D721Med (cell line): ENCODE measurements at places on chromosomes 7 and 10.
A peak's percentile ranks its signal among the peaks of the same experiment; 100 is the strongest.

- DNase-seq: no peak
These were observed 7.4 kb downstream of the CREB5 start for GRCh38 chr7:28419716-28420115.

- no peak for DNase-seq
These were observed 253.6 kb downstream of the WDR37 start for GRCh38 chr10:1309617-1310270.

- DNase-seq: no peak
These were observed 20.0 kb downstream of the THNSL1 start for GRCh38 chr10:25036381-25036780.

DNA sequence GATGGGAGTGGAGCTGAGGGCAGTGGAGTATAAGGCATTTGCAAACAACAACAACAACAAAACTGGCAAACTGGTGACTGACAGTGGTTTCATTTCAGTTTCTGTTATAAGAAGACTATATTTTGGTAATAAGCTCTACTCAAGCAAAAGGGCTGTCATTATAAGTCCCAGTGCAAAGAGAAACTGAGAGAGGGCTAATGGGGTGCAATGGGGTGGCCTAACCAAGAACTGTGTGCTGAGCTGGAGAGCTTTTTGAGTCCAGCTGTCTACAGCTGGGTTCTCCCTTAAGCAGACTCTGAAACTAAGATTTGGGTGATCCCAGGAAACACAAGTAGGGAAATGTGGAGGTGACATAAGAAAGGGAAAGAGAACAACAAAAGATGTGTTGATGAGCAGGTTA, 439.3 kb downstream of the ADRA2A start:
- DNase-seq: no peak

GRCh38 chr7:85230623-85231022, 43.8 kb upstream of the SEMA3D start:
- DNase-seq: no peak

- DNase-seq: no peak
These were observed 62.8 kb downstream of the CXCL12 start for GRCh38 chr10:44322137-44322536.

DNA sequence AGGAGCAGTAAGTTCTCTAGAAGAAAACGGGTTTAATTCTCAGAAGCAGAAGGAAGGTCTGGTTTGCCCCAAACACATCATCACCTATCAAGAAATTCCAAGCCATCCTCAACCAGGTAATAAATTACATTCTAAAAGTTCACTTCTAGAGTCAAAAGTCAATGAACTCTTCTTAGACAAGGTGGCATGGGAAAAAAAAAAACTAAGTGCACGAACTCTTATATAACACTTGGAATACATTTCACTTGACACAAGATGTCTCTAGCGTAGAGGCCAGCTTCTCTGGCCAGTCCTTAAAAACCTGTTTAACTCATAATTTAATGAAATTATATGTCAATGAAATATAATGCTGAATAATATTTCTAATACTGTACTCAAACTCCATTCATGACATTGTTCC, 172.1 kb upstream of the ASAH2 start:
- no peak for DNase-seq

DNA sequence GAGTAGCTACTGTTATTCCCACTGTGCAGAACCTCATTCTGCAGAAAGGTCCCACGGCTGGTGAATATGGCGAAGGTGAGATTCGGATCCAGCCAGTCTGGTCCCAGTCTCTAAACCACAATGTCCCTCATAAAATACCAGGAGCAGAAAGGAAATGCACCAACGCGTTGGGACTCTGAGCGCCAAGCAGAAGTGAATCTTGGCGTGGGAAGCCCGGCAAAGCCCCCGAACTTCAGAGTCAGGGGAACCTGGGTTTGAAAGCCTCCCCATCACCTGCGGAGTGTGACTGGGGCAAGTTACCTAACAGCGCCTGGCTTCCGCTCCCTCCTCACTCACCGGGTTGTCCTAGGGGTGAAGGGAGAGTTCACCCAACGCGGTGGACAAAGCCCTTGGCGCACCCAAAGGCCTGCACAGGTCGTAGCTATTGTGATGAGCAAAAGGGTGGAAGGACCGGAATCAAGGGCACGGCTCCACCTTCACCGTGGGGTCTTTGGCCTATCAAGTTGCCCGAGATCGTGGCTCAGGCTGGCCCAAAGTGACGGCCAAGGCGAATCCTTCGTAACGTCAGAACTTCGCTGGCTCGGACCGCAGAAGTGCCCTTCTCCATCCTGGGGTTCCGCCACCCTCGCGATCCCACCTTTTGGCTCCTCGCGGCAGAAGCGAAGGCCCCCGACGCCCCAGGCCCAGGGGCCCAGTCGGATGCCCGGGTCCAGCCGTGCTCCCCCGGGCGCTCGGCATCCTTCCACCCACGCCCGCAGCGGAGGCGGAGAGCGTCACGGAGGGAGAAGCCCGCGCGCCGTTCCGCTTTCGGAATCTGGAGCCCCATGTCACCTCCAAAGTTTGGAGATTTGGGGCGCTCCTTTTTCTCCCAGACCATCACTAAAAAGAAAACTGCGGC, 811 bp downstream of the RGS10 start:
- no peak for DNase-seq

- no peak for DNase-seq
These were observed 31.3 kb downstream of the TACC2 start for GRCh38 chr10:122020226-122020625.

- DNase-seq: no peak
These were observed 8.8 kb downstream of the CDK6 start for GRCh38 chr7:92827464-92828120.

- no peak for DNase-seq
These were observed 6.6 kb downstream of the AIFM2 start for GRCh38 chr10:70125918-70126552.

DNA sequence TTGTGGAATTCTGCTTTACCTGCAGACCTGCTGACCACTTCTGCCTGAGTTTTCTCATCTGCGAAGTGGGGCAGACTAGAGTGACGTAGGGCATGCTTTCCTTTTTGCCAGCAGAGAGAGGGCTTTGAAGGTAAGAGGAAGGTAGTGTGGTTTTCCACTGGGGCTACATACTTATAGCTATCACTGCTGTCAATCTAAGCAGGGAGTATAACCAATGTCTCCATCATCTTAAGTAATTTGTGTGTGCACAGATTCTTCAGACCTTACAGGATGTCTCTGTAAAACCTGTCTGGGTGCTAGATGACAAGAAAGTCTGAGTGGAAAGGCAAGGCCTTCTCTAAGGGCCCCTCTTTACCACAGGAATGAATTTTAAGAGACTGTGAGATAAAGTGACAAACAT, 106.8 kb downstream of the RBM20 start:
- DNase-seq: no peak

DNA sequence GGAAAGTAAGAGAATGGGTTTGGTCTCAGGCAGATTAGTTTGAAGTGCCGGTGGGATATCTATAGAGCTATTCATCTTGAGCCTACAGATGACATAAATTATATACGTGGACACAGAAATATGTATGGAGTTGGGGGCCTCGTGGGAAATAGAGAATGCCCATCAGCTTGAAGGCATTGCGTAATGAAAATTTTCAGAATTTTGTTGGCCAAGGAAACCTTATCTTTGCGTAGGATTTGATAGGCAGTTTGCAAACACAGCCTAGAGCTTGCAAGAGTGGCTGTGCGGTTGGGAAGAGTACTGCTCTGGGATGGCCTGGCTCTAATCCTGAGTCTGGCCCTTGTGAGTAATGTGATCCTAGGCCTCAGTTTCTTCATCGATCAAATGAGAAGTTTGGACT, 32.3 kb downstream of the MCM10 start:
- no peak for DNase-seq

- DNase-seq: no peak
These were observed 1.1 kb upstream of the GTF2I start for GRCh38 chr7:74656441-74656836.

DNA sequence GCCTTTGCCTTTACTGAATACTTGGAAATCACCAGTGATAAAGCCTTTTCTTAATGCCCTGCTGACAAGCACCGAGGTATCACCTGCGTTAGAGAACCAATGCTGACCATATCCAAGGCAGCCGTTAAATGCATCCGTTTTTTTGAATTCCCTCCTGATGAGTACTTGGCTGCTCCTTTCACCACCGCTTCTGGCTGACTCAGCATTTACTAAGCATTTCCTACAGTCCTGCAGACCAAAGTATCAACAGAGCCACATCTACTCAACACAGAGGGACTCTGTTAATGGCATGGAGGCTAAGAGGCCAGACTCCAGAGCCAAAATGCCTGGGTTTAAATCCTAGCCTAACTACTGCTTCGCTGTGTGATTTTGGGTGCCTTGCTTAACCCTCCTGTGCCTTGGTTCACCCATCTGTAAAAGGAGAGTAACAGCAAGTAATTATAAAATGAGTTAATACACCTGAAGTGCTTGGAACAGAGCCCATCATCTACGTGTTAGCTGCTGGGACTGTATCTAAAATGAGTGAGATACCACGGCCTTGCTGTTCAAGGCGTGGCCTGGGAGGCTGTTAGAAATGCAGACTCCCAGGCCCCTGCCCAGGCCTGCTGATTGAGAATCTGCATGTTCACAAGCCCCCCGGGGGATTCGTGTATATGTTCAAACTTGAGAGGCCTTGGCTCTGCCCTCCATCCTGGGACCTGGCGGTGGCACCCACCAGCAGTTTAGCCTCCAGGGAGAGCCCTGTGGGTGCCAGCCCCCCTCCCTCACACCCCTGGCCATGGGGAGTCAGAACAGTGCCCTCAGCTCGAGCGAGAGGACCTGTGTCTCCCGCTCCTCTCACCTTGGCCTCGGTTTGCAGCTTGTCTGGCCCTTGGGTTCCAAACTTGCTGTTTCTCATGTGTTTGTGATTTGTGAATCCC, 30.8 kb upstream of the EFCAB10 start:
- DNase-seq: no peak

- no peak for DNase-seq
These were observed 175.3 kb downstream of the RAPGEF5 start for GRCh38 chr7:22181663-22182062.

- DNase-seq: no peak
These were observed 20.8 kb downstream of the KIFBP start for GRCh38 chr10:69009360-69009759.

DNA sequence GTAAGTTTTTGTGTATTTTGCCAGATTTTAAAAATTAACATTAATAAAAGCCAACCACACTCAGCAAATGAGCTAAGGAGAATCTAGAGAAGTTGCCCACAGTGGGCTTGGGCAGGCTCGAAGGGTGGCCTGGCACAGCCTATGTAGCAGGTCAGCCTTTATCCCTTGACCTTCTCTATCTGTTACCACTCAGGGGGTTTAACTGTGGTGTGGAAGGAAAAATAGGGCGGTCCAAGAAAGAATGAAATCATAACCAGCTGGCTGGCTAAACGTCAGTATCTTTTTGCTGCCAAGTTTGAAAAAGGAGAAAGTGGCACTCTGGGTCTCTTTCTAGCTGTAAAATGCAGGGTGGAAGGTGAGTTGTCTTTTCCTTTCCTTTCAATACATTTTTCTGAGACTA, 130.3 kb upstream of the ASAH2 start:
- DNase-seq: no peak

DNA sequence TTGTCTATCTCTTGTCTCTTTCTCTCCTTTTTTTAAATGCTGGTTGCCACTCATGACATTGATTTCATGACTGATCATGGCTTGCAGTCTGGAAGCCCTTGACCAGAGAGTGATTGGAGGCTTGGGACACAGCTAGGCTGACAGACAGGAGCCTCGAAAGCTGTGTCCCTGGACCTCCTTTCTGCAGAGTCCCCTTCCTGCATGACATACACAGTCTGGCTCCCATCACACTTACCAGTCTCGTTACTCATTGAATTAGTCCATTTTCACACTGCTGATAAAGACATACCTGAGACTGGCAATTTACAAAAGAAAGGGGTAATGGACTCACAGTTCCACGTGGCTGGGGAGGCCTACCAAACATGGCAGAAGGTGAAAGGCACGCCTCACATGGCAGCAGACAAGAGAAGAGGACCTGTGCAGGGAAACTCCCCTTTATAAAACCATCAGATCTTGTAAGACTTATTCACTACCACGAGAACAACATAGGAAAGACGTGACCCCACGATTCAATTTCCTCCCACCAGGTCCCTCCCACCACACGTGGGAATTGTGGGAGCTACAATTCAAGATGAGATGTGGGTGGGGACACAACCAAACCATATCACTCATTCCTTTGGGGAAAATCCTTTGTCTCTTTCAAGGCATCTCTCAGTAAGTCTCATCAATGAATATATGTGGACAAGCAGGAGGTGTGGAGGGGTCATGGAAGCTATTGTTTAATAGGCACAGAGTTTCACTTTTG, 102.3 kb downstream of the TBXAS1 start:
- no peak for DNase-seq

DNA sequence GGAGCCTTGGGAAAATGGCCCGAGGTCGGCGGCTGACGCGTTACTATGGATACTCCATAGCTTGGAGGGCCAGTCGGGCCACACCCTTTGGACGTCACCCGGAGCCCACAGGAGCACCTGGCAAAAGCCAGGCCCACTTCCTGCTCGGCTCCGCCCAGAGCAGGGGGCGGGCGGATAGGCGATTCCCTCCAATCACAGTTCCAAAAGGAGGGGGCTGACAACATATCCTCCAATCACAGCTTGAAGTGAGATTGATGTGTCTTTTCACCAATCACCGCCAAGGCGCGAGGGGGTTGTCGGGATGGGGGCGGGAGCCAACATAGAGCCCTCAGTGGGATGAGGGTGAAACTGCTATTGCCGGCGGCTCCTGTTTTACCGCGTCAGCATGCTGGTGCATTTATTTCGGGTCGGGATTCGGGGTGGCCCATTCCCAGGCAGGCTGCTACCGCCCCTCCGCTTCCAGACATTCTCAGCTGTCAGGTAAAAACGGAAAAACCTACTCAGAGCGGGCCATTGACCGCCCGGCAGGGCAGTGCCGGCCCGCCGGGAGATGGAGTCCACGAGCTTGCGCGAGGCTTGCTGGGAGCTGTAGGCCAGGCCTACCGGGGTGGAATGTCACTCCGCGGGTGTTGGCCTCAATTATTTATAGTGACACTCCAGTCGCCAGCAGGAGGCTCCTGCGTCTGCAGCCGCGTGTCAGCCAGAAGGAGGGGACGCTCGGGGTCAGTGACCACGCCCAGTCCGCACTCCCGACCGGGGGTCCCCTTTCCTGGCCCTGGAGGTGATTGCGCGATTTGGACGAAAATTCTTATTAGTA, at the start of gene ABCB8:
TSS of gene ABCB8 (plus strand) at position 320 of the 817 bp plus-strand sequence. CDS start at position 386, 66 bp downstream.
- peak; percentile 90 for DNase-seq

DNA sequence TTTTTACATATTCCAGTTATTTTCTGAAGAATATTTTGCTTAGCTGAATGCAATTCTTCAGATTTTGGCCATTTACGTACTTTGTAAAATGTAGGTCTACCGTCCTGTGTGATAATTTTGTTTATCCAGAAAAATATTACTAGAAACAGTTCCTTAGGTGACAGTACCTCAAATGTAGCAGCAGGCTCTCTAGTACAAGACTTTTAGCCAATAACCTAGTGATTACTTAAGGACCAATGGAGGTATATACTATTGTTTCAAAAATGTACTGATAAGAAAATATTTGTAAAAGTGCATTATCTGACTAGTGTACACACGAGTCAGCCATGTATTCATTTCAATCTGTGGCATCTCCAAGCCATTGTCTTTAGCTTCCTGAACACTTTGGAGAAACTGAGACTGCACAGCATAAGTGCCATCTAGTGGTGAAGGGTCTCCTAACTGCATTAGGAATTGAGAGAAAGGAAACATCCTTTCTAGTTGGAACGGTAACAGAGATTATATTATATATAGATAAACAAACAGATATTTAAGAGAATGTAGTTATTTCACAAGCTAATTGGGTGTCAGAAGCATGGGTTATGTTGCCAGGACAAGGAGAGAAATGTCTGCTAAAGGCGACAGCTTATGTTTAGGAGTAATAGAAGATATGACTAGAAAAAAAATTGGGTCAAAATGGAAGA, 23.7 kb downstream of the RTKN2 start:
- no peak for DNase-seq

GRCh38 chr7:30831227-30831626, 60.0 kb downstream of the MINDY4 start:
- no peak for DNase-seq
